ENCODE measurements at places on chromosomes 2 and 18. TPM values are rescaled to one million over a fixed set of nuclear protein-coding genes. Genes with fewer than 3 reads are reported as not detected.

- no peak for ATAC-seq
Observed at GRCh38 chr2:164068063-164068462, 332.3 kb upstream of the FIGN start.

DNA sequence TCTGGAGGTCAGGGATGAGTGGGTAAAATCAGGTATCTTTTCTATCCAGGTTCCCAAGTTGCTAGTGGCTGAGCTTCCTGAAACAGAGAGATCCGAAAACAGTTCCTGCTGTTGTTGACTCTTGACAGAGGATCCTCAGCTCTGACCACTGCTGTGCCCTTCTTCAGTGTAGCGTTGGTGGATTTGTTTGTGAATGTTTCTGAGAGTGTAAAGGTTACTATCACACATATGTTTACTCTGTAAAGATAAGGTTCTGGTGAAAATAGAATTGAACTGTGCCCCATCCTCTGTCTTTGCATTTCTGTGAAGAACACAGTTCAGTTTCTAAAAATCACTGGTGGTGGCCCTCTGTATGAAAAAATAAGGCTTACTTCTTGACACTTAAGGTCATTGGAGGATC lies 119.8 kb downstream of the LDLRAD4 start:
- no peak for ATAC-seq

- peak; percentile 86 for ATAC-seq
Observed at GRCh38 chr2:85996591-85996990, 107.8 kb upstream of the ST3GAL5 start.

DNA sequence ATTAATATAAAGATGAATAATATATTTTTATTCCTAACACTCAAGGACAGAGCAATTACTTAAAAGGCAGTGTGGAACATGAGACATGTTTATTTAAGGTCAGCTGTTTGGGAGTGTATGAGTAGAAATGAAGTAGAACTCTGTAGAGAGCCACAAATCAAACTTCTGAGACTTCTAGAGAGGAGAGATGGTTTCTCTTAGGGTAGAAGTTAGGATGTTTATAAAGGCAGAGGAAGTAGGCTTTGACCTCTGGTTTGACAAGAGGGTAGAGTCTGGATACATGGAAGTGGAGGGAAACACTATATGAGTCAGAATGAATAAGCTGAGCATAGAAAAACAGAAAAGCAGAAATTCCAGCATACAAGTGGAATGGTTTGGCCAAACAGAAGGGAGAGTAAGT lies 262.1 kb upstream of the KLHL14 start:
- no peak for ATAC-seq

DNA sequence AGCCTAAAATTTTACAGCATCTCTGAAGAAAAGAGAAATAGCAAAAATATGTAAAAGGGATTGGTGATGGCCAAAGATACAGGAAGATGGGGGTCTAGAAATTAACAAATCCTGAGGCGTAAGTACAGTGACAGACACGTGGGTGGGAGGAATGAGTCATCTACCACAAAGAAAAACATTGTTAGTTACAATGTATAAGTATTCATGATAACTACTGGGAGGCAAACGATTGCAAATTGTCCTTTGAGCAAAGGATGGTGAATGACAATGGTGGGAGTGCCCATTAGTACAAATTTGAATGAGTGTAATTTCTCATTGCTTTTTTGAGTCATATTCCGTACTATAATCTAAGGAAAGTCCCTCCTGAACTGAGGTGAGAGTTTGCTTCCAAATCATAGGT lies 809.0 kb upstream of the FAM98A start:
- peak; percentile 77 for ATAC-seq

DNA sequence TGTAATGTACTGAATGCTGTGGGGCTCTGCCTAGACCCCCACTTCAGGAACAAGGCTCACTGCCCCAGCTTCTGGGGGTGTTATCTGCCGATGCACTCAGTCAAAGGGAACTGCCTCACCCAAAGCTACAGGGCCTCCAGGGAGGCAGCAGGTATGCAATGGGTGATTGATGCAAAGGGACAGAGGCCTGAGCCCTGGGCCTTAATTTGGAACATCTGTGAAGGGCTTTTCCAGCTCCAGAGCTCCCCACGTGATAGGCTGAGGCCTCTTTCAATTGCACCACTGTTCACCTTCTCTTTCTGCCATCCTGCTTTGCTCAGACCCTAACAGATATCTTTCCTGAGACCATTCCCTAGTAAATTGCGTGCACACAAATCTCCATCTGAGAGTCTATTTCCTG lies 131.0 kb downstream of the ATL2 start:
- no peak for ATAC-seq

- no peak for ATAC-seq
Observed at GRCh38 chr2:9629222-9630116, 1.3 kb downstream of the YWHAQ start.

Gene TTC32
- 19.3 TPM for total RNA-seq

GRCh38 chr18:44588508-44588907 lies 92.2 kb upstream of the SETBP1 start:
- ATAC-seq: no peak

- ATAC-seq: no peak
Observed at GRCh38 chr2:78065366-78065765, 543.2 kb upstream of the LRRTM4 start.

Gene GBX2
- not detected for total RNA-seq

Gene FSHR
- total RNA-seq: not detected
